Activated naive CD4-positive, alpha-beta T cell treated with Interleukin-2 at 50 U/mL for 16 hours (primary cell): ENCODE measurements at places on chromosomes 5 and 9.

DNA sequence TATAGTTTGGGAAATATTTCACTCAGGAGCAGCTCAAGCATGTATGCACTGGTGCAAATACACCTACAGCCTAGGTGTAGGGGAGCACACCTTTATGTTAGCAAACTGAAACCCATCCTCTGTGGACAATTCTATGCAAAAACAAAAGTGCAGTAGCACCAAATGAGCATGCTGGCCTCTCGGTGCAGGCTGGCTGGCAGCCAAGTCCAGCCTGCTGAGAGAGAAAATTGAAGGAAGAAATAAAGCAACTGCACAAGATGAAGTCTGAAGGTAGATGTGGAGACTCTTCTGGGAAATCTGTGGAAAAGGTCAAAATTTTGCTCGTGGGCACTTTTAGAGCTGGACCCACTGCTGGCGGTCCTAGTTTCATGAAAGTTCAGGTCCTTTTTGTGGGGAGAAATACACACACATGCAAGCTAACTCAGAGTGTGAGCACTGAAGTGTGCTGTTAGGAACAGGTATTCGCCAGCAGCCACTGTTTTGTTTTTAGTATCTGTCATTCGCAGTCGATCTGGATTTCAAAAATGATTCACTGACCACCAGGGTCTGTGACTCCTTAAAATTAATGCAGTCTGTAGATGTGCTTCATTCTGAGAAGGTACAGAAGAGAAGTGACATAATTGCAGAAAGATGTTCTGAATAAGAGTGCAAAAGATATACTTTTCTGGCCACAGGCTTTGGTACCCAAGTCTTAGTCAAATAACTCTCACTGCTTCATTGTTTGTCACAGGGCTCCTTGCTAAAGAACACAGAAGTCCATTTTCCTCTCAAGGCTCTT, 281.7 kb downstream of the PARP8 start:
- no peak for DNase-seq

GRCh38 chr9:91782708-91783214, 167.3 kb downstream of the ROR2 start:
- DNase-seq = no peak

DNA sequence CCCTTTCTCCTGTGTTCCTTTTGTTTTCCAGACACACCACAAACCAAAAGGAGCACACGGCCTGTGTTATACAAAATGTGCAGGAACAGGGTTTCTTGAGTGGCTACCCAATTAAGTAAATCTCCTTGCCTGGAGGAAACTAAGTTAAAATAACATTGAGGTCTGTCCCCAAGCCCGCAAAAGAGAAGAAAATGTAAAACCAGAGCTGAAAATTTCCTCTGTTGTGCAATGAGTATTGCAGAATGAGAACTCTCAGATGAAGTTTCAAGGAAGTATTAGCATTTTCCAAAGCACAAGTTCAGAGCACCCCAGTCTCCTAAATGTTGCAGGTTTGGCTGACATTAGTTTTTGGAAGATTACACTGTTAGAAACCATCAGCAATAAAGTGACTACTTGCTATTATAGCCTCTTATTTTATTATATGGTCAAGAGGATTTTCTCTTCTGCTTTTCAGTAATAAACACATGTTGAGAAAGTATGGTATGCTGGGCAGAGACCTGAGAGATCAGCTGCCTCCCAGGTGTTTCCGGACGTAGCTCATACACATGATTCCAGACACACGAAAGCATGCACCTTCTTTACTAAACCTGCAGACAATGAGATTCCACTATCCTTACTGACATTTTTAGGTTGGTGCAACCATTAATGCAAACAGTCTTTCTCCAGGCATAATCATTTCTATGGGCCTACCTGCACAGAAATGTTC, 161.3 kb downstream of the SNCAIP start:
- DNase-seq = no peak

DNA sequence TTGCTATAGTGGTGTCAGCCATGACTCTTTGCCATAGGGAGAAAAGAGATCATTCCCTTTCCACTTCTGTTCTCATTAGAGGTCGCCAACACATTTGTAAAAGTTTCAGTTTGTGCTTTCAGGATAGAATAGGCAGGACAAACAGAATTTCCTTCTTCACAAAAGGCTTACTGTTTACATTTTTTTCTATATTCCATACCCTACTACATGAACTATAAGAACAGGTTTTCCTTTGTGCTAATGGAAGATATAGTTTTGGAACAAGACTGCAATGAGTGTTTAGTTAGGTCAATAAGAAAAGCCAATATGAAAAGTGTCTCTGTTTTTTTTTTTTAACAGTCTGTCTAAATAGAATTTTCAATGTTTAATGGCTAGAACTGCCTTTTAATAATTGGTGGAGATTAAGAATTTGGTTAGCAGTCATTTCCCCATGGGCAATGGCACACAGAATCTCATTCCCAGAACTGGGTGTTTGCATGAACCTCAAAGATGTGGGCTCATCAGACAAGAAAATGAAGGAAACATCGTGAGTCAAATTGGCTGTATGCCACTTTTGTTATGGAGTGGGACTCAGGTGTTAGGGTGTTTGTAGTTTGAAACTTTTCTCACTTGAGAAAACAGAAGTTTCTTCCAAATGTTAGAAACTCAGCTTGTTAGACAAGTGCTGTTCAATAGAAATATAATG, 75.2 kb upstream of the PRLR start:
- DNase-seq = no peak

- DNase-seq = no peak
Observed at GRCh38 chr5:151709109-151709735, 22.5 kb upstream of the SPARC start.

DNA sequence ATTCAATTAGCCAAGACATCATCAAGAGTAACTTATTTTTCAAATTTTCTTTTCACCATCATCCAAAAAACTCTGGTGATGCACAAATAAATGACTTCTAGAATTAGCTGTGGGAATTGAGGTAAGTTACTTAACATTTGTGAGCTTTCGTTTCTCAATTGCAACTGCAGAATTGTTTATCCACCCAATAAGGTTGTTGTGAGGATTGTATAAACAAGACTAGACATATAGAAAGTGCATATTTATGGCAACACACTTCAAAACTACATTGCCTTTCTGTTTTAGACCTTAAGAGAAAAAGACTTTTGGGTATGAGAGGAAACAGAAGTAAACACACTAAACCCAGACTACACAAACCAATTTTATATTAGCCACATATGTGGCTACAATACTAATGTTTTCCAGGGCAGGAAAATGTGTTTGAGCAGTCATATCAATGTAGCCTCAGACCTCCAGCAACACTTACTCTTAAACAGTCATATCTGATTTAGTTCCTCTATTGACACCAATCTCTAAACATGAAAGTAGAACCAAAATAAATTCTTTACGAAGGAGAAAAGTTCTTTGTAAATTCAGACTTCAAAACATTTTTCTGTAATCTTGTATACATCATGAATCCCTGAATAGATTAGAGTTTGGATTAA, 488.0 kb upstream of the CYLC2 start:
- DNase-seq = no peak

DNA sequence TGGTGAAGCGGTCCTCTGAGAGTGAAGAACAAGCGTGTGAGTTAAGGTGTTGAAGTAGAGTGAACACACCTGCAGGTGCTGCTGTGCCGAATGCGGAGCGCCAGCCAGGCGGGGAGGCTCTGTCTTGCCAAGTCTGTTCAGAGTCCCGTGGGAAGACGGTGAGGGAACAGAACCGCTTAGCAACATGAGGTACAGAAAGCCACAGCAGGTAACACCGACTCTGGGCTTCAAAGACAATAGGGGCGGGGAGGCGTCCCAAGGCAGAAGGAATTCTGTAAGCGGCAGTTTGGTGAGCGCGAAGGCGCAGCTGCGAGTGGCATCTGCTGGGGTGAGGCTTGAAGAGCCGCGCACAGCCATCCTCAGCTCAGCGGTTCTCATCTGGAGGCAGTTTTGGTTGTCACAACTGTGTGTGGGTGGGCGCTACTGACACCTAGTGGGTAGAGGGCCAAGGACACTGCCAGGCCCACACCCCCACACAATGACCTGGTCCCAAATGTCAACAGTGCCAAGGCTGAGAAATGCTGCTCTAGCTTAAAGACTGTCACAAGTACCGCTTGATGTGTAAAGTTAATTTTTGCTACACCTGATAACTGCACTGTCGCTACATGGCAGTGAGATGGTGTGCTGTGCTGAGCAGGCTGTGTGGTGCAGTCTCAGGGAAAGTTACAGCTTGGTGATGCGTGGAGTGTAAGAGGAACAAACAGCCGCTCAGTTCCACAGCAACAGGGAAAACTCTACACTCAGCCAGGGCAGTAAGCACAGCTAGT, 67.4 kb upstream of the TBC1D9B start:
- DNase-seq = no peak
